ENCODE measurements at places on chromosomes 7 and 10.

- DNase-seq = no peak
Observed at GRCh38 chr10:118521415-118522117, 73.9 kb downstream of the PRLHR start.

DNA sequence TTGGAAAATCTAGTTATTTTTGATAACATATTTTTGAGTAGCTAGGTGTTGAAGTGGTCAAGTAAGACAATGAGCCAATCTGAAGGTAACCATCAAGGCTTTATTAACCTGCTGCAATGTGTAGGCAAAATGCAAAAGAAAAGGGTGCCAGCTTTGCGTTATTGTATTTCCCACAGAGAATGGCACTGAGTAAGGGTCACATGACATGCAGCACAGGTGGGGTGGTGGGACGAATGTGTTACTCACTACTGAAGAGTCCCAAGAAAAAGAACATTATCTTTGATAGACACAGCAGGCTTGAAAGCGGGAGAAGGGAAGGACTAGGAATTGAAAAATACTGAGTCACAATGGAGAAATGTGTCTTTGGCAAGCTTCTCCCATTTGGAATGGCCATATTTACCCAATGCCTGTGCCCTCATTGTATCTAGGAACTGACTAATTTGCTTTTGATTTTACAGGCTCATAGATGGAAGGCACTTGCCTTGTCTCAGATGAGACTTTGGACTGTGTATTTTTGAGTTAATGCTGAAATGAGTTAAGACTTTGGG, 898.6 kb upstream of the POT1 start:
- no peak for DNase-seq

- no peak for DNase-seq
Observed at GRCh38 chr10:53370347-53370746, 597.8 kb upstream of the MBL2 start.

DNA sequence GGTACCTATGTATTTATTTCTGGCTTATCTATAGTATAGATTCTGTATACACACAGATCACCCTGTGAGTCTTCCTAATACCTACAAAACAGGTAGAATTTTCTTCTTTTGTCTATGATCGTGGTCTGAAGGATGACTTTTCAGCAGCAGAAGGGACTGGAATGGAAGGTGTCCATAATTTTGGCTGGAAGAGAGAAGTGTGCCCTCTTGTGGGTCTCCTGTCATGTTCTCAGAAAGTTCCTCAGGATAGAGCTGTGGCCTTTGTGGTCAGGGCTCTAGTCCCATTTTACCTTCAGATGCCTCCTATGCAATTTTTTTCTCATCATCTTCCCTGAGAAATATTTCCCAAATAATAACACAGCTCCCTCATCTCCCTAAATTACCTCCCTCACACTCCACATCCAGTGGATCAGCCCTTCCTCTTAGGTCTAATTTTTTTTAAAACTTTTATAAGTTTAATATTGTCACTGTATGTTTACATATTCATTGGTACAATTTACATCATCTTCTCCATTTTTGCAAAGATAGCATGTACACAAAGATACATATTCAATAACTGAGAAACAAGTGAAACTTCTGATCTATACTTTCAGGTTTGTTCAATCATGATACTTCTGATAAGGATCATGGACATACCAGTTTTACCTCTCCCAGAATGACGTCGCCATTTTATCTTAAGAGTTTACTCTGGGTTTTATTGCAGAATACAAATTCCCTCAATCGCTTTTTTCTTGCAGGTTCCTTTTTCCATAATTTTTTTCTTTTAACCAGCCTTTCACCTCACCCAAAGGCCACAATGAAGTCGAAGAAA, 112.7 kb downstream of the REEP3 start:
- no peak for DNase-seq

GRCh38 chr7:11835260-11835659, 3.3 kb upstream of the THSD7A start:
- DNase-seq = no peak

DNA sequence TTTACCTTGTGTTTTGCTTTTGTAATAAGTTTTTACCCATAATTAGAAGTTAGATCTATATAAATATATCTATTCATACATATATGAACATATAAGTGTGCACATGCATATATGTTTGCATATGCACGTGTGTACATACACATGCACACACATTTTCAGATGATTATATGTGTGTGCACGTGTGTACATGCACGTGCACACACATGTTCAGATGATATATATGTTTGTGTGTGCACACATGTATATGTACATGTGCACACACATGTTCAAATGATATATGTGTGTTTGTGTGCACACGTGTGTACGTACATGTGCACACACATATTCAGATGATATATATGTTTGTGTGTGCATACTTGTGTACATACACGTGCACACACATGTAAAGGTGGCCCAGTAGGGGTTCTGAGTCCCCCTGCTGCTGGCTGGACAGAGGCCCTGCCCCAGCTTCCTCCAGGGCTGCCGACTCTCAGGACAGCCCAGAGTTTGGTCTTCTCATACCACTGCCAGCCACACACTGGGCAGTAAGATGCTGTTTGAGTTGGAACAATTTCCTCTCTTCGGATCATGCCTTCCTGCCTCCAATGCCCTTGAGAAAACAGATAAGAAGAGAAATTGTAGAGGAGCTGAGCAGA, 252.3 kb upstream of the PPP2R2D start:
- no peak for DNase-seq

GRCh38 chr7:47211519-47211973, 370.4 kb downstream of the TNS3 start:
- no peak for DNase-seq

- DNase-seq = no peak
Observed at GRCh38 chr7:86999750-87000149, 59.7 kb downstream of the ELAPOR2 start.

DNA sequence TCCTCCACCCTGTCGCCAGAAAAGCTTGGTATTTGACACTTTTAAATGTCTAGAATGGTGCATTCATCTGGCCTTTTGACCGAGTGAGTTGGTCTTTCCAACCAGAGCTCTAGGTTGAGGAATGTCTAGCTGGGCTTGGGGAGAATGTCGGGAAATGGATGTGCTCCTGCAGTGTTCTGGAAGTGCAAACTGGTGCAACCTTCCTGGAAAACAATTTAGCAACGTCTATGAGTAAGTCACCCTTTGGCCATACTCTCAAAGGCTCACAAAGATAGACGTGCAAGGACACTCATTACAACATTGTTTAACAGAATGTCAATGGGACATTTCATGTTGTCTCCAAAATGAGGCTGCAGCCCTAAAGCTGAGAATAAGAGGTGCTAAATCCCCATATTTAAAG, 12.2 kb upstream of the NMT2 start:
- DNase-seq = no peak

DNA sequence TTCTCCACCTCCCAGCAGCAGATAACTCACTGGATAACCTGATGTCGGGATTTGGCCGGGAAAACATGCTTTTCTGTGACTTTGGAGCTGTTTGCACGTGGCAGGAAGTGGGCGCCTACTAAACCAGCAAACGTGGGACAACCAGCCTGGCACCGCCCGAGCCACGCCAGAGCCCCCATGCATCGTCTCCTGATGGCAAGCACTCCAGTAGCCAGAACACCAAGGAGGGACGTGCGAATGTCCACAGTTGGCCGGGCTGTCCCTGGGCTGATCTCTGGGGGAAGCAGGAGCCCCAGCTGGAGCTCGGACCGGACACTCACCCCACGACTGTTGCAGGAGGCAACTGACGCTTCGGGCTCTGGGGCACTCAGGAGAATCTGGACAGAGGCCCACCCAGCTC, 7.1 kb downstream of the ADGRA1 start:
- DNase-seq = no peak

GRCh38 chr10:64726466-64726865, 1205.3 kb downstream of the REEP3 start:
- DNase-seq = no peak

DNA sequence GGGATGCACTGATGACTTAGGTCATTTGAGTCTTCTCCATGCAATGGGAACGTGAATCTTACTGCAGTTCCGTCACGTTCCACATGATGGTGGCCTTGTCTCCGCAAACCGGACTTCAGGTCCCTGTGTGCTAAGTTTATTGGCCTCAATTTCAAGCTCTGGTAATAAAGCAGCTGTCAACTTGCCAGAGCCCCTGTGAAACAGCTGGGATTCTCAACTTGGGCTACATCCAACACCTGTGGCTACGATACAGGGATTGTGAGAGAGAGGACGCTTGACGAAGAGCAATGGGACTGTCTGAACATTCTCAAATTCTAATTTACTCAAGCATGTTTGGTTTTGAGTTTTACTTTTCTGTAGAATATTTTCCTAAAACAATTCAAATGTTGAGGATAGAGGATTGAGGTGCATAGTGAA, 174.2 kb downstream of the PTN start:
- no peak for DNase-seq

- DNase-seq = no peak
Observed at GRCh38 chr7:51471210-51471980, 154.8 kb upstream of the COBL start.

- DNase-seq = no peak
Observed at GRCh38 chr10:101397140-101397539, 43.2 kb downstream of the BTRC start.

GRCh38 chr7:44595934-44596635, 10.3 kb upstream of the OGDH start:
- DNase-seq = no peak

DNA sequence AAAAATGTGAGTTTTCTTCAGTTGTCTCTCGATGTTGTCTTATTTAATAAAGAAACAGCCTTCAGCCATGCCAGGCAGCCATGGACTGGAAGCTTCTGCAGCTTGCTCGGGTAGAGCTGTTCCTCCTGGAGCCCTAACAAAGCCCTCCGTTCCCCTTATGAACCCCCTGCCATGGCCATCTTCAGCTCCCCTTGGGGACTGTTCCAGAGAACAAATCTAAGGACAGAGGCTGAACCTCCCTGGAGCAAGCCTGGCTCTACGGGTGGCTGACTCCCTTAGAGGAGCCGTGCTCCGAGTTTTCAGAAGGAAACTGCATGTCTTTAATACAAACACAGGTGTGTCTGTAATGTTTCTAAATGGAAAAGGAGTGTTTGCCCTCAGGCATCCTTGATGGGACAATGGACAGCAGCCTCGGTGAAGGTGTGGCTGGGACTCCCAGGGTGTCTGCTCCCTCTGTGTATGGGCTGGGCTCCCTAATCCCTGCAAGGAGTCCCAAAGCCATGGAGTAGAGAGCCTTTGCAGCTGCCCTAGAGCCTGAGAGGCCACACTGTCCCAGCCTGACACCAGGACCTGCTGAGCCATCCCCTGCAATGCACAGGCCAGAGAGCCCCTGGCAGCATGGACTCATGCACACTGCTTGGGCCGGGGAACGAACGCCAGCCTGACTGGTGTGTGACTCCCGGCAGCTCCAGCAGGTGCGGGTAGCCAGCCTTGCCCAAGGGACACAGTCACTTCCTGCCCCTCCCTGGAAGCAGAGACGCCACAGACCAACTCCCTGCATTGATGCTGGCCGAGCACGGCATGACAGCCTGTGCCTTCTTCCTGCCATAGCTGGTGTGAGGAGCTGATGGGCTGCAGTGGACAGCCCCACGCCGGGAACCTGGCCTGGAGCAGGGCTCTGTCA, 381.8 kb downstream of the TCERG1L start:
- DNase-seq = no peak

DNA sequence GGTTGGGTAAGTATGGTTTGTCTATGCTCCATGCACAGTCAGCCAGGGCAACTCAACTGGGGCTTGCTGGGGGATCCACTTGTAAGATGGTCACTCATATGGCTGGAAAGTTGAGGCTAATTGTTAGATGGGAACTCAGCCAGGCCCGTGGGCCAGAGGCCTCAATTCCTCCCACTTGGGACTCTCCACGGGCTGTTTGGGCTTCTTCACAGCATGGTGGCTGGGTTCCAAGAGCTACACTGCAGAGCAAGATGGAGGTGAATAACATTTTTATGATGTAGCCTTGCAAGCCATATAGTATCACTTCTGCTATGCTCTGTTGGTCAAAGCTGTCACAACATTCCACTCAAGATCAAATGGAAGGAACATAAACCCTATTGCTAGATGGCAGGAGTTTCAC, 39.2 kb downstream of the ELMO1 start:
- no peak for DNase-seq

- DNase-seq = no peak
Observed at GRCh38 chr10:80165173-80165572, 32.6 kb downstream of the PLAC9 start.

DNA sequence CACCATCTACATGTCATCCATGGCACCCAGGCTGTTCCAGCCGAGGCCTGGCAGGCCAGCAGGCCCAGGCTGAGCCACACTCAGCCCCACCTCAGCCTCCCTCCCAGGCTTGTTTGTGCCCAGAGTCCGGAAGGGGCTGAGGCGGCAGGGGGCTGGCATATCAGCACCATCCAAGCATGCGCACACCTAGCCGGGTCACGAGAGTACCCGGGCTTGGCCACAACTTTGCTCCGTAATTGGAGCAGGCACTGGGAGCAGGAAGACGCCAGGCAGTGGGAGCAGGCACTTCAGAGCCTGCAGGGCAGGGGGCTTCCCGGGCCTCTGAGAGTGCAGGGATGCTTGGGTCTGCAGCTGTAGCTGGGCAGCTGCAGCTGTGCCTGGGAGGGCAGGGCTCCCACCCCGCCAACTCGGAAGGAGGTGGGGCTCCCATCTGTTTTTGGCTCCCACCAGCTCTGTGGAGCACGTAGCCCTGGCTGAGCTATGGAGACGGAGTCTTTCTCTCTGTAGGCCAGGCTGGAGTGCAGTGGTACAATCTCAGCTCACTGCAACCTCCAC, 15.2 kb upstream of the TSPAN15 start:
- DNase-seq = no peak

DNA sequence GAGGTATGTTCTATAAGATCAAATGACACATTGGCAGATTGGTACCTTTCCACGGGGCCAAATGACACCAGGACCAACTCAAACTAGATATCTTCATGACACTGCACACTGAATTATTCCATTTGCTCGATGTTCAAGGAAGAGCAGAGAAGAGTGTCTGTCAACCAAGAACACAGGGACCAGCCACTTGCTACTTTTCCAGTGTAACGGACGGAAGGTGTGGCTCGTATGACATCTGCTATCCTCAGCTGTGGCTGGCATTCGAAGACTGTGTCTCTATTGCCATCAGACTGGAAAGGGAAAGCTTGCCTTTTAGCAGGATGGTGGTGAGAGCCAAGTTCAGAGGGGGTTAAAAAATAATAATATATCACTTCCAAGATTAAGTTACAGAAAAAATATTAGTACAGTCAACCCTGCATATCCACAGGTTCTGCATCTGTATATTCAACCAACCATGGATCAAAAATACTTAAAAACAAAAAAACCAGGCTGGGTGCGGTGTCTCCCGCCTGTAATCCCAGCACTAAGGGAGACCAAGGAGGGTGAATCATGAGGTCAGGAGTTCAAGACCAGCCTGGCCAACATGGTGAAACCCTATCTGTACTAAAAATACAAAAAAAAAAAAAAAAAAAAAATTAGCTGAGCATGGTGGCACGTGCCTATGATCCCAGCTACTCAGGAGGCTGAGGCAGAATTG, 237.1 kb downstream of the PRPF18 start:
- DNase-seq = no peak
